ENCODE measurements at places on chromosomes 5 and 9.

GRCh38 chr5:101866473-101866872 is 429.6 kb downstream of the SLCO4C1 start:
- no peak for DNase-seq

- no peak for DNase-seq
These were observed 181.1 kb upstream of the ISL1 start for GRCh38 chr5:51202161-51202560.

DNA sequence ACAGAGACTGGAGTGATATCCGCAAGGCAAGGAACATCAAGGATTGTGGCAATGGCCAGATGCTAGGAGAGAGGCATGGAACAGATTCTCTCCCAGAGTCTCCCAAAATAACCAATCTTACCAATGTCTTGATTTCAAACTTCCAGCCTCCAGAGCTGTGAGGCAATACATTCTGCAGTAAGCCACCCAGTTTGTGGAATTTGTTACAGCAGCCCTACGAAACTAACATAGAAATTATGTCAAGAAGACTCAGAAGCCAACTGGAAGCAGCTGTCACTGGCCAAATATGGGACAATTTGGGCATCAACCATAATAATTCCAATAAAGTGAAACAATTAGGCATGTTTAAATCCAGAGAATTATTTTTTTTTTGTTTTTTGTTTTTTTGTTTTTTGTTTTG is 271.1 kb downstream of the NDUFS4 start:
- no peak for DNase-seq

DNA sequence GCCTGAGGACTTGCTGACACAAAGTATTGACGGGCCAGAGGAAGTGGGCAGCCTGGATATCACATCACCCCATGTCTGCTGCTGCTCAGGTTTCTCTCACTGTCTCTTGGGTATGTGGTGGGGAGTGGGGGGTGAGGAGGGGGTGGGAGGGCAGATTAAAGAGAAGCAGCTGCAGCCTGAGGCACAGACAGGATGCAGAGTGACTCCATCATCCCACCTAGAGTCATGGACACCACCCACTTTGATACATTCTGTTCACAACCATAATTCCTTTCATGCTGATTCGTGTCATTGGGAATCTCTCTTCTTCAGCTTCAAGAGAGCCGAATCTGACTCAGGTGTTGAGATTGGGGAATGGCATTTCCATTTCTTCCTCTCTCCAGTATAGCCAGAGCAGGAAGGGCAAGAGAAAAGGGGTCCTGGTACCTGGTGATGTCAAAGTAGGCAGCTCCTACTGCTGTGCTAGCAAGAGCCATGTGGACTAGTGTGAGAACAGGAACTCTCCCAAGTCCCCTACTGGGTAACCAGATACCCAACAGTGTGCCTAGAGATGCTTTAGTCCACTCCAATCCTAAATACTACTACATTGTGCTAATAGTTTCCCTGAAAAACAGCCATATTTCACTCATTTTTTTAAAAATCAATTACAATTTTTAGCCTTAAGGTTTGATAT is 22.4 kb downstream of the GRAMD2B start:
- no peak for DNase-seq

- no peak for DNase-seq
These were observed 9.1 kb downstream of the PTCH1 start for GRCh38 chr9:95507464-95508241.

GRCh38 chr9:18429070-18429469 is 44.9 kb upstream of the ADAMTSL1 start:
- no peak for DNase-seq

- DNase-seq = no peak
These were observed 34.9 kb upstream of the RPS23 start for GRCh38 chr5:82313016-82313415.

- DNase-seq = no peak
These were observed 77.4 kb upstream of the DMRT1 start for GRCh38 chr9:764105-764524.

GRCh38 chr9:98520221-98520960 is 188.3 kb downstream of the GABBR2 start:
- DNase-seq = no peak

DNA sequence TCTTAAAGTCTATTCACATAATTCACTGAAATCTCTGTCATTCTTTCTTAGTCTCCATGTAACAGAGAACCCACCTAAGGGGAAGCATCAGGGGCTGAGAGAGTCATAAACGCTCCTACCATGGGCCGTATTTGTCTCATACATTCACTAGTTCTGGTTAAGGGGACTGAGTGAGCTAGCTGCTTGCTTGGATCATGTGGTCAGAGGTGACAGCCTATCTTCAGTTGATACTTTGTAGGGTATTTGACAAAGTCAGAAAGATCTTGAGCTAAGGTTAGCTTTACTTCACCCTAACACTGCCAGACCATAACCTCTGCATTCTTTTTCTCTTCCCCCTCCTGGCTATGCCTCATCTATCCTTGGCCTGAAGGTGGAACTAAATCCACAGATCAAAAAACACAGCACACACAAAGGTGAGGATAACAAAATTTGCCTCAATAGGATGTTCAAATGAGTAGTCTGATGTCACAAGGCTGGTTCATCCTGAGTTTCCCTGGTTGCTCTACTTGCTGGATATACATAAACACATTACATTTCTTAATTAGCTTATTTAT is 66.5 kb downstream of the MARCHF3 start:
- DNase-seq = no peak
